ENCODE measurements at places on chromosomes 2 and 18.
A peak's percentile ranks its signal among the peaks of the same experiment; 100 is the strongest.

GRCh38 chr18:57737400-57738060 lies 65.6 kb downstream of the ATP8B1 start:
- DNase-seq: no peak

DNA sequence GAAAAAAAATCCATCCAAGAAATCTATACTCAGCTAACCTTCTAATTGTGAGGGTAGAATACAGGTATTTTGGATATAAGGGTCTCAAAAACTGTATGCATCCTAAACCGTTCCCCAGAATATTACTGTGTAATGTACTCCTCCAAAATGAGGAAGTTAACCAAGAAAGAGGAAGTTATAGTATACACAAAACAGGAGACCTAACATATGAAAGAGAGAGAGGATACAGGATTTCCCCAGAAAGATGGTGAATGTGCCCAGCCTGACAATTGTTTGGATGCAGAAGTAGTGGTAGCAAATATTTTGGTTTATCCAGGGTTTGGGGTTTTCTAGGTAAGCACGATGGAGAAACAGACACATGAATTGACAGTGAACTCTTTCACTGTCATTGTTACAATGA lies 50.6 kb downstream of the GALNT3 start:
- DNase-seq: no peak

DNA sequence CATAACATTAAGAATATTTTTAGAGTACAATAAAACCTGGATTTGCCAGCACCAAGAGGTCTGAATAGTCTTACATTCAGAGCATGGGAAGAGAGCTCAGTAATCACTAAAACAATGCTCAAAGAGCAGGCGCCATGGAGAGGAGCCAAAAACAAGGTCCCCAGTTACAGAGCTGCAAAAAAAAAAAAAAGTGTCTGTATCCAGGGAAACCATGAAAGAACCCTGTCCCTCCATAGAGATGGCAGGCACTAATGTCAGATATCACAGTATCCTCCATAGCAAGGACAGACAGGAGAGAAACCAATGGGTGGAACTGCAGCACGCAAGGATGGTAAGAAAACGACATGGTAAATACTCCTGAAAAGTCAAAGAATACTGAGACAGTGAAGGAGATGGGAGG lies 19.5 kb downstream of the FBXO15 start:
- no peak for DNase-seq

DNA sequence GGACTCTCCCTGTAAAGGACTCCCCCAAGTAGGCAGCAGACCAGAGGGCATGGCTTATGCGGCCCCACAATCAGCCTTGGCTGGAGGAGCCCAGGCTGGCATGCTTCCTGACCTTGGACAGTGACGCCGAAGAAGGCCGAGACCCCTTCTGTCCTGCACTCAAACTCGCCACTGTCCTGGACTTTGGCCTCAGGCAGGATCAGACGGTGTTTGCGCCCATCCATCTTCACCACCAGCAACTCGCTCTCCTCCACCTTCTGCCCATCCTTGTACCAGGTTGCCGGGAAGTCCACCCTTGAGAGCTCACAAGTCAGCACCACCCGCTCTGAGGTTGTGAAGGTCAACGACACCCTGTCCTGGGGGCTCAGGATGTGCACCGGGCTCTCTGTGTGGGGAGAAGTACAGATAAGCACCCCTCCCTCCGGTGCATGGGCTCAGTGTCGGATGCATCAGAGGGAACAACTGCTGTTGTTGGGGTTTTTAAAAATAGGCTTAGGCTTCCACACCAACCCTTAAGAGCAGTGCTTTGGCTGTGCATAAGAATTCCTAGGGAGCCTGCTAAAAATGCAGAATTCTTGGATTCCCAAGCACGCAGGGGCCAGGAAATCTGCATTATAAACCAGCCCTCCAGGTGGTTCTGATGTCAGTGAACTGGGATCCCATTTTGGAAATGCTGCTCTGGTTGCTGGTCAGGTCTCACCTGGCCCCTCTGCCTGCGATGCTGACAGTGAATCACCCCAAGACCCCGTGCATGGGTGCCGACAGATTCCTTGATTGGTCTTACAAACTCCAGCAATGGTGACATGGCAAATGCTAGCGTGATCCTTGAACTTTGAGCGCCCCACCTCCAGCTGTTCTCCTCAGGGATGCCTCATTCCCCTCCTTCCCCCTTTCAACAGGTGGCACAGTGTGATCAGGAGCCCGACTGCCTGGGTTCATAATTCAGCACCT lies 5.9 kb downstream of the OBSL1 start:
- DNase-seq: no peak

- peak; percentile 66 for DNase-seq
These were observed 620 bp upstream of the SLC9A2 start for GRCh38 chr2:102618452-102619413.

DNA sequence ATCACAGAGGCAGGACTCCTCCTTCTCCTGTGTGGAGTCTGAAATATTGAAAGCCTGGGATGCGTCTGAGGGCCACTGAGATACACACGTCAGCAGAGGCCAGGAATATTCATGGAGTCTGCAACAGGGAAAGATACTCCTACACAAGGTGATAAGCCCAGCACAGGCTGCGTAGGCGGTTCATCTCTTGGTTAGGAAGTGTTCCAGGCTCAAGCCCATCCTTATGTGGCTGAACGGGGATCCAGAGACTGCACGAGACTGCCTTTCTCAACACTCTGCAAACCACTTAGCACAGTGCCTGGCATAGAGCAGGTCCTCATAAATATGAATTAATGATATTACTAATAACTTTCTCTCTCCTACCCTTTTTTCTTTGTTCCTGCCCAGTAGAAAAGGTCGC lies 29.2 kb upstream of the AGPS start:
- no peak for DNase-seq

DNA sequence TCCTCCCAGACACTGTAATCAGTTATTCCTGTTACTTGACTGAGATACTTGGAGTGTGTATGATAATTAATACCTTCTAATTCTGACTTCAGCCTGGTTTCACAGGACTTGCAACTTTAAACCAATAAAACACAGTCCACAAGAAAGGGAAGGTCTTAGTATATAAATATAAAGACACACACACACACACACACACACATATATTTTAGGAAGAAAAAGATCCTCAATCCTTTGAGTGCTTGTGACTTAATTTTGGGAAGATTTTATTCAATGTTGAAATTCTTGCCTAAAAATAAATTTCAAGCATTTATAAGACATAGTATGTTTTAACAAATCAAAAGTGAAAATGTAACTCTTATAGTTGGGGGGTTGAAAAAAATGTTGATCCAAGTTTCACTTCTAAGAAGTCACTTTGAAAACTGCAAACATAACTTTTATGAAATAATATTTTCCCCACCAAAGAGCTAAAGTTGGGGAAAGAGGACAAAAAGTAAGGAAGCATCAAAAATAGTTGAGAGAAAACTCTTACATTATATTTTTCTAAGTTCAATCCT lies 824 bp upstream of the VPS54 start:
- DNase-seq: no peak

- no peak for DNase-seq
These were observed 45.9 kb upstream of the EGR4 start for GRCh38 chr2:73339201-73339600.

DNA sequence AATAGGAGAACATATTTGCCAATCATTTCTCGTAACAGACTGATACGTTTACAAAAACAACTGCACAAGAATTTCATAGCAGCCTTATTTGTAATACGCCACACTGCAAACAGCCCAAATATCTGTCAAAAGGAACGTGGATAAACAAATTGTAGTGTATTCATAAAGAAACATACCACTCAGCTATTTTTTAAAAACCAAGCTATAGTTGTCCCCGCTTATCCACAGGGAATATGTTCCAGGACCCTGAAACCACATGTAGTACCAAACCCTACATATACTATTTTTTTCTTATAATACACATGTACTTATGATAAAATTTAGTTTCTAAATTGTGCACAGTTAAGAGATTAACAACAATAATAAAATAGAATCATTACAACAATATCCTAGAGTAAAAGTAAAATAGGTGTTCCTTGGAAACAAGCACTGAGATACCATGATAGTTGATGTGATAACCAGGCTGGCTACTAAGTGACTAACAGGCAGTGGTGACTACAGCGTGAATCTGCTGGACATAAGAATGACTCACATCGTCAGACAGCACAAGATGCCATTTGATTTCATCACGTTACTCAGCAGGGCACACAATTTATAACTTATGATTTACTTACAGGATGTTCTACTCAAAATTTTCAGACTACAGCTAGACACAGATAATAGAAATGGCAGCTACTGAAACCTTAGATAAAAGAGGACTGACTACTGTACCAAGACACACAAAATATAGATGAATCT lies 367.4 kb downstream of the NCKAP5 start:
- DNase-seq: no peak

- no peak for DNase-seq
These were observed 92.8 kb downstream of the PHLPP1 start for GRCh38 chr18:62808123-62808522.

DNA sequence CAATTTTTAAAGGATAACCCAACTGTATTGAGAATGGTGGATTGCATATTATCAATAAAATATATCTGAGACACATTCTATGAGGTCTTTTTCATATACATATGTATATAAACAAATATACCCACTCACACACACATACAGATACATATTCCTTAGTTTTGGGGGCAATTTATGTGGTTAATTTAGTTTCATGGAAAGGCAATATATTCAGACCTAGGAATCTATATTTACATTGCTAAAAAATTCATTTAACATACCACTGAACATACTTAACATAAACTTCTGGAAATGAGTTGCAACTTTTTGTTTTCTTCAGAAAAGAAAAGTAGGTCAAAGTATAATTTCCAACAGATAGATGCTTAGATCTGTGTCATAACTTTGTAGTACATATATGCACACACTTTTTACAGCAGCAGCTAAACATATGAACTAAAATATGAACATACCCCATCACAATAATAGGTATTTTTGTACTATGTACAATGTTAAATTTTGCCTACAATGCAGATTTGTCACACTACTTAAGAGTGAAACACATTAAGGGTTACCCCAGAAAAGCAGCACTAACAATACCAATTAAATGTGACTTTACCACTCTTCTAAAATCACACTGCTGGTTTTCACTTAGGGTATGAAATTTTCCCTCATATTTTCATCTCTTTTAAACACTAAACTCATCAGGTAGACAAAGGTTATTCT lies 23.0 kb downstream of the HEATR5B start:
- no peak for DNase-seq

DNA sequence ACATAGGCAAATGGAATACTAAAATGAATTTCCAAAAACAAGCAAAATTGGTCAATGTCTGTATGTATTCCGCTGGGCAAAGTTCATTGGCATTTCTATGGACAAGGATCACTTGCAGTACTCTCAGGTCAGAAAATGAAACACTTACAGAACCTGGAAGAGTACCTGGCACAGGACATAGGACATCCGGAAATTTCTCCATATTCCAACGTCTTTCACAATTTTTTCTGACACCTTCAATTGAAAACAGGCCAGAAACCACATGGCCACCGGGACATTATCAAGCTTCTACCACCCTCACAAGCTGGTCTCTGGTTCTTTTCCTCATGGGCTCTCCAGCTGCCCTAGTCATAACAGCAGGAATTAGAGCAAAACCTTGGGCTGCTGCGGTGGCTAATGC lies 96.9 kb upstream of the MSH6 start:
- DNase-seq: no peak

DNA sequence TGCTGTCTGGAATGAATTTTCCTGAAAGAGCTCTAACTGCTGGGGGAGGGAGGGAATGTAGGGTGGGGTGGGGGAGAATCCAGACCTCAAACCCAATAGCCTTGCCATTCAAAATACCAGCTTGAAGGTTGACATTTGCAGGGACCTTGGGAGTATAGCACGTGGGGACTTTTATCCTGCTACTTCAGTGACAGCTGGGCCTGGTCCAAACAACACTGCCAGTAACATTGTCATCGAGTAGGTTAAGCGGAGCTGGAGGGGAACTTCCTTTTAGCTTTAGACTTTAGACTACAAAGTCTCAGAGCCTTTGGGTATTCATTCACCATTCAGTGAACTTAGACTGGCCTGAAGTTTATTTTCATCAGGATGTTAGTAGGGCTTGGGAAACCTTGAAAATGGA lies 248.7 kb downstream of the MEIS1 start:
- no peak for DNase-seq

GRCh38 chr2:56898986-56899385 lies 715.2 kb downstream of the CCDC85A start:
- DNase-seq: no peak

- no peak for DNase-seq
These were observed 379.4 kb downstream of the RIT2 start for GRCh38 chr18:42736074-42736473.

- DNase-seq: no peak
These were observed 272.9 kb upstream of the REV1 start for GRCh38 chr2:99762714-99763113.

DNA sequence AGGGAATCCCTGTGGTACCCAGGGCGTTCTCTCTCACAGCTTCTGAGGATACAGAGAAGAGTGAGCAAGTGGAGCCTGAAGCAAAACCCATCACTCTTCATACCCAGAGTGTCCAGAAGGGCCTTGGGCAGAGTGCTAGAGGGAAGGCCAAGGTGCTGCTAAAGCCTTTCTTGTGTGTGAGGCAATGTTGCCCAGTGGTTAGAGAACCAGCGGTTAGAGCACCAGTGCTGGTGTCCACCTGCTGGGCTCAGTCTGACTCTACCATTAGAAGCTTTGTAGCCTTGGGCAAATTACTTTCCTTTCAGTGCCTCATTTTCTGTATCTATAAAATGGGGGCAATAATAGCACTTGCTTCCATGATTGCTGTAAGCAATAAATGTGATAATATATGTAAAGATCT lies 210.5 kb upstream of the SKOR2 start:
- no peak for DNase-seq

GRCh38 chr2:23606968-23607367 lies 222.0 kb downstream of the KLHL29 start:
- DNase-seq: no peak

DNA sequence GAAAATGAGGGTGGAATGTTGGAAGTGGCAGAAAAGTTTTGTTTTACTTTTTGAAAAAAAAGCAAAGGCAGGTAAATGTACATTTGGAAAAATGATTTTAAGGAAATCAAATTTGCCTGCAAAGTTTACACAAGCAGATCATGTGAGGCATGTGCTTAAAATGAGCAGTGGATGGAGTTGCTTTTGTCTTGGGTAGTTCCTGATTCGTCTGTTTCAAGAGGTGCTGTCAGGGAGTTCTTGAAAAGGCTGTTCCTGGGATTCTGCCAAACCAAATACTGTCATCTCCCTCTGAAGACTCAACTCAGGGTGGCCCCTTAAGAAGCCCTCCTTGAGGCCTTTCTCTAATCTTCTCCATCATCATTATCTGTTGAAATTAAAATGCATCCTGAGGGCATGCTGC lies 59.0 kb downstream of the TACR1 start:
- no peak for DNase-seq

DNA sequence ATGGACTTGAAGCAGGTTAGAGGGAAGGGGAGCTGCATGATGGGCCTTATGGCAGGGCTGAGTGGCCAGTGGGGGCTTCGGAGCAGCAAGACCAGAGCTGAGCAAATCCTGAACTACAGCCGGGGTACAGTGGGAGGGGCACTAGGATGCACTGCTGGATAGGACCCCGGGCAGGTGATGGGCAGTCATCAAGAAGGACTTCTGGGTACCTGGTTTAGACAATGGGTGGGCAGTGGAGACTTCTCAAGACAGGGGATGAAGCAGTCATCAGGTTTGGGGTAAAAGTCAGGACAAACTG lies 507.4 kb upstream of the MYT1L start:
- DNase-seq: no peak
